ENCODE measurements at places on chromosomes 6 and 20.

- no peak for DNase-seq
Observed at GRCh38 chr20:31236953-31237352, 20.5 kb upstream of the DEFB115 start.

- no peak for DNase-seq
Observed at GRCh38 chr20:10453241-10453640, 18.1 kb downstream of the SLX4IP start.

DNA sequence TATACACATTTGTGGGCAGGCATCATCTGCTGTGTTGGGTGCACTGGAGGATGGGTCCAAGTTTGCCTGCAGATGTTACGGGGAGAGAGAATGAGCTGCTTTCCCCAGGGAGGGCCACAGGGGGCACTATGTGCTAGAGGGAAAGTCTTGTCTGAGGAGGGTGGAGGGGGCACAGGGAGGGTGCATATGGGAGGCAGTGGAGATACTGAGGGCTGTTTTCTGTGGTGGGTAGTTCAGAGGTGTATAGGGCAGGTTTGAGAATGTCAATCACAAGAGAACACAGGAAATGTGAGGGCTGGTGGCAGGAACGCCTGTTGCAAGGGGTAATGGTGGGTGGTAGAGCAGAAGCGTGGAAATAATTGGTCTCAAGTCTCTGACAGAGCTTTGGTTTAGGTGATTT lies 7.7 kb upstream of the PTPRA start:
- no peak for DNase-seq

DNA sequence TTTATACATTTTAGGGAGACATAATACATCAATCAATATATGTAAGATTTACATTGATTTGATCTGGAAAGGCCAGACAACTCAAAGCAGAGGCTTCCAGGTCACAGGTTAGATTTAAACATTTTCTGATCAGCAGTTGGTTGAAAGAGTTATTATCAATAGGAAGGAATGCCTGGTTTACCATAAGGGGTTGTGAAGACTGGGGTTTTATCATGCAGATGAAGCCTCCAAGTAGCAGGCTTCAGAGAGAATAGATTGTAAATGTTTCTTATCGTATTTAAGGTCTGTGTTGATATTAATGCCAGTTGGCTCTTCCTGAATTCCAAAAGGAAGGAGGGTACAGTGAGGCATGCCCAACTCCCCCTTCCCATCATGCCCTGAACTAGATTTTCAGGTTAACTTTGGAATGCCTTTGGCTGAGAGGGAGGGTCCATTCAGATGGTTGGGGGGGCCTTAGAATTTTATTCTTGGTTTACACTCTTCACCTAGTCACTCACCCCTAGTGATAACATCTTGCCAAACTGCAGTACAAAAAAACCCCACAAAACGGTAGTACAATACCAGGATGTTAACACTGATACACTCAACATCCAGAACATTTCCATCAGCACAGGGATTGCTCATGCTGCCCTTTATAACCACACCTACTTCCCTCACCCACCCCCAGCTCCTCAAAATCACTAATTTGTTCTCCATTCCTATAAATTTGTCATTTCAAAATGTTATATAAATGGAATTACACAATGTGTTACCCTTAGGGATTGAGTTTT lies 259.6 kb upstream of the PLN start:
- no peak for DNase-seq

DNA sequence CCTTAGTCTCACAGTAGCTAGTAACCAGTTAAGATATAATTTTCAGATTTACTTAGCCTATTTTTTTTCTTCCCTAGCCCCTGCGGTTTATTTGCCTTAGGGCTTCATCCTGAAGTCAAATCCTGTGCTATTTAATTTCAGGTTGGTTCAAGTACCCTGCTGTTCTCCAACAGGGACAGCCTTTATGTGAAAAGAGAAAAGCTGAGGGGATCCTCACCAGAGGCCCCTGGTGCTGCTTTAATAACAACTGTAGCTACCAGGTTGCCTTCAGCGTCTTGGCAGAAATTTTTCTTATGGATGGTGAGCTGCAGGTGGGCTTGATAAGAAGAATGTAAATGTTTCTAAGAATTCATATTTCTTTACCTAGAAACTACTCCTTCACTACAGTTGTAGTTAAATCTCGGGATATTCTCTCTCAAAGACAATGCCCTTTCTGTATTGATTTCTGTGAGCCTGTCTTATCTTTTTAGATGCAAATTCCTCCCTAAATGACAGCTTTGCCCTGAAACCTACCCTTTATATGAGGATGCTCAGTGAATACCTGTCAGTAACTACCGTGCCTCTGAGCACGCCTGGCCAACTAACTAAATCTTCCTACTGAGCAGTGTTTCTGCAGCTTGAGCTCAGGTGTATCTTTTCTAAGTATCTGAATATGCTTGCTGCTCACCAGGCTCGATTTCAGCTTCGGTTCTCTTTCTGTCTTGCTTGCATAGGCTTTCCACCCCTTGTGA lies 320.5 kb downstream of the MMUT start:
- DNase-seq: no peak
